ENCODE measurements at places on chromosomes 6 and 20. TPM values are rescaled to one million over a fixed set of nuclear protein-coding genes. Genes with fewer than 3 reads are reported as not detected.

Gene FILIP1
- 0.88 TPM for total RNA-seq

Gene TSPO2
- total RNA-seq: not detected

Gene SMPD2
- total RNA-seq: 12.9 TPM

Gene ADISSP
- 38.9 TPM for total RNA-seq

Gene RHAG
- not detected for total RNA-seq

Gene SEL1L2
- total RNA-seq: not detected

Data from H4 (cell line).